Thoracic aorta (tissue), 2 donors: ENCODE measurements at places on chromosomes 12 and 14.

- DNase-seq: no peak
These were observed 822.3 kb downstream of the LRFN5 start for GRCh38 chr14:42428996-42429395.

GRCh38 chr12:49133014-49133413 is 1.8 kb upstream of the TUBA1B start:
- no peak for DNase-seq

- DNase-seq: no peak
These were observed 1.5 kb upstream of the KTN1 start for GRCh38 chr14:55578511-55578910.

DNA sequence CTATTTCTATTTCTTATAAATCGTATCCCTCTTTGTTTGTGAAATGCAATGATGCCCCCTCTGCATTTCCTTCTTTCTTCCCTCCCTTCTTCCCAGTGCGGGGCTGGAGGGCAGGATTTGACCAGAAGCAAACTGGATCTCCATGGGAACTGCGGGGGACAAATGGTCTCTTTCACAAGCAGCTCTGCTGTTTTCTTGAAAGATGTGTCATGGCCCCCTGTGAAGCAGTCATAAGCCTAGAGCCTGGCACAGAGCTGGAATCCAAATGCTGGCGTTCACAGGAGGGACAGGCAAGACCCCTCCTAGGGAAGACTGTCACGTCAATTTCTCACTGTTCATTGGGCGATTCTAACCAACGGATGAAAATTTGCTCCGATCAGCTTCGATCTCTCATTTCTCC is 203.5 kb upstream of the NOS1 start:
- no peak for DNase-seq

GRCh38 chr12:47394070-47394469 is 311.8 kb downstream of the RPAP3 start:
- DNase-seq: no peak

DNA sequence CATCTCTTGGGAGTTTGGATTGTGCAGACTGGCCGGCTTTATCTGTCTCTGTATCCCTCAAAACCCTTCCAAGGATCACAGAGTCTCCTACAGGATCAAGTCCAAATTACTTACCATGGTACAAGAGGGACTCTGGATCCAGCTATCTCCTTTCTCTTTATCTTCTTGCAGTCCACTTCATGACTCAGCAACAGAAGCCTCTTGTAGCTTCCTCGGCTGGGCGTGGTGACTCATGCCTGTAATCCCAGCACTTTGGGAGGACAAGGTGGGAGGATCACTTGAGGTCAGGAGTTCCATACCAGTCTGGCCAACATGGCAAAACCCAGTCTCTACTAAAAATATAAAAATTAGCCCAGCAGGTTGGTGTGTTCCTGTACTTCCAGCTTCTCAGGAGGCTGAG is 189.7 kb downstream of the BCAT1 start:
- no peak for DNase-seq

DNA sequence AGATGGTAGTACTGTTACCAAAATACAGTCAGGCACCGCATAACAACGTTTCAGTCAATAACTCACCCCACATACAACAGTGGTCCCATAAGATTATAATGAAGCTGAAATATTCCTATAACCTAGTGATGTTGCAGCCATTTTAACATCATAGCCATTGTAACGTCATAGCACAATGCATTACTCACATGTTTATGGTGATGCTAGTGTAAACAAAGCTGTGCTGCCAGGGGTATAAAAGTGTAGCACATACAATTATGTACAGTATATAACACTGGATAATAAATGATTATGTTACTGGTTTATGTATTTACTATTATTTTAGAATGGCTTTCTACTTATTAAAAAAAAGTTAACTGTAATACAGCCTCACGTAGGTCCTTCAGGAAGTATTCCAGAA is 37.0 kb downstream of the GPR137C start:
- DNase-seq: no peak

DNA sequence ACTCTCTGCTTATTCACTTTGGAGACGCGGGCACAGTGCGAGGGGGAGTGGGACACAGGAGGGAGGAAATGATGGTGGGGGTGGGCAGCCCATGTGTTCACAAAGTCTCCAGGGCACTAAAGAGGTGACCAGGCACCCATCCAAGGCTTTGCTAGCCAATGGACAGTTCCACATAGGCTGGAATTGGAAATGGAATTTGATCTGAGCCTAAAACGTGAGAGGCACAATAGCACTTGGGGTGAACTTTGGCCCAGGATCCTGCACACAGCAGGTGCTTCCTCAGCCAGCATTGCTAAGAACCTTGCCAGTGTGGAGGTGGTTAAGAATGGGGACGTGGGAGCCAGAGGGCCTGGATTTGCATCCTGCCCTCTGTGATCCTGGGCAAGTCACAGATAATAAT is 193.8 kb downstream of the CHST11 start:
- no peak for DNase-seq

DNA sequence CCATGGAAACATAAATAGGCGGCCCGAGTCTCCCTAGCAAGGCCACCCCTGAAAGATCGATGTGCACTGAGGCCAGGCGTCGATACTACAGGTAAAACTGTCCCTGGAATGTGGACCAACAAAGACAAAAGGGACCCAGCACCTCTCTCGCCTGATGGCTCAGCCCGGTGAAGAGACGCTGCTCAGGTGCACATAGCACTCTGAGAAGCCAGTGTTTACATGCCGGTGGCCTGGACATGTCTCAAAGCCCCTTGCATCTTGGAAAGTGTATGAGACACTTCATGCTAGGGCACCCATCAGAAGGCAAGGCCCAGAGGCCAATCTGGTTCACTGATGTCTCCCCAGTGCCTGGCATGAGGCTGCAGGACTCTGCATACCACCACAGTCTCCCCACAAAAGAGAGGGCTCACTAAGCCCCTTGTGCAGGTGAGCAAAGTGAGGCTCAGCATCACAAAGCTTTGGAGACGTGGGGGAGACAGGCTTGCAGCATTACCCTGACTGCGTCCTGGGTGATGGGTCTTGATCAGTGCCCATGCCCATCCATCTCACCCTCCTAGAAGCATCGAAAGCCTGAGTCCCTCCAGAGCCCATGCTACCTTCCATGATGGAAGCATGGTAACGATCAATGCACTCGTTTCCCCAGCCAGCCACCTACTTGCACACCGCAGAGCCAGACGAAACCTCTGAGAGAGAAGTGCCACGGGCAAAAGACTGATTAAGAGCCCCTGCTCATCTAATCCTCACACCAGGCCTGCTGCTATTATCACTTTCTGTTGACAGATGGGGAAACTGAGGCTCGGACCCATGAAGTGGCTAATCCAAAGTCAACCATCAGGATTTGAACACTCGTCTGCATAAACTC is 16.1 kb downstream of the BCL11B start:
- no peak for DNase-seq

DNA sequence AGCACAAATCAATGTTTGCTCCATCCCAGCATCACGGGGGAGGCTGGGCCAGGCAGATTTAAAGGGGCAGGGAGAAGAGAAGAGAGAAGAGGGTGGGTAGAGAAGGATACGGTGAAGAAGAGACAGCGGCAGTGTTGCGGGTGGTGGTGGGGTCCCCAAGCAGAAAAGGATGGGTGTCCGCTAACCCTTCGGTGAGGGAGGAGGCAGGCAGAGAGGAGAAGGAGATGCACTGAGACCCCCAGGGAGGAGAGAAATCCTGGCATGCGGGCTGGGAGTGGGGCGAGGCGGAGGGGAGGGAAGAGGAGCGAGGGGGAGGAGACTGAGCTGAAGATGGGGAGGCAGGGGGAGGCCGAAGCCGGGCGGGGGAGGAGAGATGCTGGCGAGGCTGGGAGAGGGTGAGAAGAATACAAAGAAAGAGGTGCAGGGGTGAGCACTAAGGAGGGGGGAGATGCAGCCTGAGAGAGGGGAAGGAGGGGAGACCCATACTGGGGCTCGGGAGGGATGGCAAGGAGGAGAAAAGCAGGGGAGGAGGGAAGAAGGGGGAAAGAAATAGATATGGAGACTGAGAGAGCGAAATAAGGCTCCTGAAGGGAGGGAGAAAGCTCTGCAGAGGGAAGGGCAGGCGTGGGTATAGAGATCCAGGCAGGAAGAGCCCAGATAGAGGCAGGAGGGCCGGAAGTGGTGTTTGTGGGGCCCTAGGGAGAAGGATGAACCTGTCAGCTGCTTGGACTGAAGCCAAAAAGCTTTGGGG is at the start of gene JPH4:
Gene JPH4 (minus strand): TSS at position 231 of the 751 bp plus-strand sequence. CDS start 1,337 bp downstream, outside the sequence.
- no peak for DNase-seq

DNA sequence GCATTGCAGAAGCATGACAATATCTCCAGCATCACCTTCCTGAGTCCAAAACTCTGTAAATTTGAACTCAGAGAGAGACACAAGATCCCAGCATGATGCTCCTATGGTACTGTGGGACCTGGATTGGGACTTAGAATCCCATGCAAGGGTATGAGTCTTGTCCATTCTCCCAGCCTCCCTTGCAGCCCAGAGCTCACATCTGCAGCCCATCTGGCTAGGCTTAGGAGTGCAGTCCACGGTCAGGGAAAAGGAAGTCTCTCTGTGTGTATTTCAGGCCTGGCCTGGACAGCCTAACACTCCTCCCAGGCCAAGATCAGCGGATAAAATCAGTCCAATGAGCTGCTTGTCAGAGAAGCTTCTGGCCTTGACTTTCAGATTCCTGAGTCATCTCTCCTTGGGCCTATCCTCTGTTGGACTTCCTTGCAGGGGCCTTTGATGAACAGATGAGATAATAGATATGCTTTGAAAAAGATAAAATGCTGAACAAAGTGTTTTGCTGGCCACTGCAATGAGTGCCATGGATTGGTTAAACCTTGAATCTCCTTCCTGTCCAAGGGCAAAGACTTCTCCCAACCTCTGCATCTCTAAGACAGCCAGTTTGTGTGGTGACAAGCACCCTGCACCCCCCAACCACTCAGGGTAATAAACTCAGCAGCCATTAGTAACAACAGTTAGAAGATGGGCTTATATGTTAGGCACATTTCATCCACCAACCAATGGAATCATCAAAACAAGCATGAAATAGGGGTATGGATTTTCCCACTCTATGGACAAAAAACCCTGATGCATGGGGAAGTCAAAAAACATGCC is 412.8 kb upstream of the TBX3 start:
- no peak for DNase-seq

- DNase-seq: no peak
These were observed 1019.2 kb downstream of the AACS start for GRCh38 chr12:126084480-126084879.

DNA sequence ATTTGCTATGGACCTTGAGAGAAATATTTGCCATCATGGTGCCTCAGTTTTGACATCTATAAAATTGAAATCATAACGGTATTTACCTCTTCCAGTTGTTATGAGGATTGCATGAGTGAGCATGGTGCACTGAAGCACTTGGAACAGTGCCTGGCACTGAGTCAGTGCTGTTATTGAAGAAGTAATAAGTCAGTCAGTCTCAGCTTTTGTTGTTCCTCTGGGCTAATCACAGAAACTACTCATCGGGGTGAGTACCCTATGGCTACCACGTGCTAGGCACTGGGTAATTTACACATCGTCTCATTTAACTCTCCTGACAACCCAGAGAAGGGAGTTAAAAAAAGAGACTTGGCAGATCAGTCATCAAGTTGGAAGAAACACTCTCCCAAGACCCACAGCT is 159.5 kb upstream of the NRXN3 start:
- no peak for DNase-seq

DNA sequence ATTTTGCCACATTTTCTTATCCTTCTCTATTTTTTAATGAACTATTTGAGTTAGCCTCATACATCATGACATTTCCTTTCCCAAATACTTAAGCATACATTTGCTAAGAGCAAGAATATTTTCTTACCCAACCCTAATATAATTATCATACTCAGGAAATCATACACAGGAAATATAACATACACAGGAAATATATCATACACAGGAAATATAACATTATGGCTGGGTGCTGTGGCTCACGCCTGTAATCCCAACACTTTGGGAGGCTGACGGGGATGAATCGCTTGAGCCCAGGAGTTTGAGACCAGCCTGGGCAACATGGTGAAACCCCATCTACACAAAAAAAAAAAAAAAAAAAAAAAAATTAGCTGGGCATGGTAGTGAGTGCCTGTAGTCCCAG is 4.9 kb downstream of the NCKAP1L start:
- no peak for DNase-seq

DNA sequence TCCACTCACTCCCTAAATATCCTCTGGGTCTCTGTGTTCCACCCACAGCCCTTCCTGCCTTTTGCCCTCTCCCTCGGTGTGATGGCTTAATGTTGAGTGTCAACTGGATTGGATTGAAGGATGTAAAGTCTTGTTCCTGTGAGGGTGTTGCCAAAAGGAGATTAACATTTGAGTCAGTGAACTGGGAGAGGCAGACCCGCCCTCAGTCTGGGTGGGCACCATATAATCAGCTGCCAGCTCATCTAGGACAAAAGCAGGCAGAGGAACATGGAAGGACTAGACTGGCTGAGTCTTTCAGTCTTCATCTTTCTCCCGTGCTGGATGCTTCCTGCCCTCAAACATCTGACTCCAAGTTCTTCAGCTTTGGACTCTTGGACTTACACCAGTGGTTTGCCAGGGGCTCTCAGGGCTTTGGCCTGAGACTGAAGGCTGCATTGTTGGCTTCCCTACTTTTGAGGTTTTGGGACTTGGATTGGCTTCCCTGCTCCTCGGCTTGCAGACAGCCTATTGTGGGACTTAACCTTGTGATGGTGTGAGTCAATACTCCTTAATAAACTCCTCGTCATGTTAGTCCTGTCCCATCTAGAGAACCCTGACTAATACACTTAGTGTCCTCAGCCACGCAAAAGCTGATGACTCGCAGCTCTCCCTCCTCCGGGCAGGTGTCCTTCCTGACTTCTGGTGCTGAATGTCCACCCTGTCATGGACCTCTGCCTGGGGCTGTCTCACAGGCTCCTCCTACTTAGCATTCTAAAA is 5.9 kb downstream of the DGLUCY start:
- DNase-seq: no peak

DNA sequence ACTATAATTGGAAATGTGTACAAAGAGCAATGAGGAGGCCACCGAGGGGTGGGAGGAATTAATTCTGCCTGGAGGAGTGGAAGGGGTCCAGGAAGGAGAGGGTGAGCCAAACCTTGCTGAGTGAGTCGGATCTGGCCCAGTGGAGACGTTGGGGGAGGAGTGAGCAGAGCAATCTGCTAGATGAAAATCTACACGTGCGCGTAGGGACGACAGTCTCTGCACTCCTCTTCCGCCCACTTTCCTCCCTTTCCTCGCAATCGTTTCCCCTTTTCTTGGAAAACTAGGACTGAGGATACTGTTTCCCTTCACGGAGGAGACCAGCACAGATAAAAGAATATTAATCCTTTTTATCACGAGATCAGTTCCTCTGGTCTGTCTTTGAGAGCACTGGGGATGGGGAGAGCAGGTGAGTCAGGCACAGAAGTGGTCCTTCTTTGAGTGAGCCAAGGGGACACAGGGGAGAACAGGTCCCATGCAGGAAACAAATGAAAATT is 2.9 kb upstream of the NAB2 start:
- no peak for DNase-seq

GRCh38 chr12:46373301-46374296 is 1.0 kb upstream of the SLC38A2 start:
- DNase-seq: no peak
